ENCODE measurements at places on chromosomes 12 and 14.

GRCh38 chr12:6555018-6555691 lies 687 bp downstream of the IFFO1 start:
- DNase-seq: no peak

DNA sequence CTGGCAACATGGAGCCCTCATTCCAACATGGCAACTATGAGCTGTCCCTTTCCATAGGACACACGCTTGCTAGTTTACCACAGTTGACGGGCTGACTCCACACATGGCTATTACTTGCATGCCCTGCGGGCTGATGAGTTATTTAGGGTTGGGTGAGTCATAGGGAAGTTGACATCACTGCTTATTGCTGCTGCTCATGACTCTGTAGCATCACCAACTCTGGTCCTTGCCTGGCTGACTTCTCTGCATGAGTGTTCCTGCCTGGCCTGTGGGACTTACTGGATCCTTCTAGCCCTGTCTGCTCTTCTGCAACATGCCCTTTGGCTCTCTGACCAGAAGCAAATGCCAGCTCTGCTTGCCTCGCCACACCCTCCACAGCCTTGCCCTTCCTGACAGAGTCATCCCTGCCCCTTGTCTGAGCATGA lies 199.5 kb downstream of the ANO6 start:
- DNase-seq: no peak

- no peak for DNase-seq
These were observed 19.5 kb upstream of the TTC9 start for GRCh38 chr14:70622111-70622712.

GRCh38 chr12:50696931-50697330 lies 67.0 kb upstream of the ATF1 start:
- no peak for DNase-seq

GRCh38 chr12:26238341-26239121 lies 43.2 kb downstream of the SSPN start:
- DNase-seq: no peak

GRCh38 chr12:27703720-27704452 lies 6.7 kb upstream of the MRPS35 start:
- peak; percentile 44 for DNase-seq

DNA sequence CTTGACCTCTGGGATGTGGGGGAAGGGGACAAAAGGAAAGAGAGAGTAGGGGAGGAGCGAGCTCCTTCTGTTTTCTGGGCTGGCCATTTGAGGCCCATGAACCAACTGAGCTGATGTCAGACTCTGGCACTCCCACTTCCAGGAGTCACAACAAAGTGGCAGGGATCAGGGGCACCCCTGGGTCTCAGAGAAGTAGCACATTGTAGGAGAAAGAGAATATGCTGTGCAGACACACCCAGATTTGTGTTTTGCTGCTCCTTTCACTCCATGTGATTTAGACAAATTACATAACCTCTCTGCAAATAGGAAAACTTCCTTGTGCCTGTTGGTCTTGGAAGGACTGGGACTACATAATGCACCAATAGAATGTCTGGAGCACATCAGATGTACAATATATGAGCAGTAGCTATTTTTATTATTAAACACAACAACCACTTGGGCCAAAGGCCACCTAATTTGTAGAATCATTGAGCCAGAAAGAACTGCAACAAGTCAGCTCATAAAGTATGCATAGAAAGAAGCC lies 265.5 kb downstream of the ZFP36L1 start:
- DNase-seq: no peak

GRCh38 chr12:112617153-112617505 lies 174.4 kb upstream of the RPH3A start:
- no peak for DNase-seq

DNA sequence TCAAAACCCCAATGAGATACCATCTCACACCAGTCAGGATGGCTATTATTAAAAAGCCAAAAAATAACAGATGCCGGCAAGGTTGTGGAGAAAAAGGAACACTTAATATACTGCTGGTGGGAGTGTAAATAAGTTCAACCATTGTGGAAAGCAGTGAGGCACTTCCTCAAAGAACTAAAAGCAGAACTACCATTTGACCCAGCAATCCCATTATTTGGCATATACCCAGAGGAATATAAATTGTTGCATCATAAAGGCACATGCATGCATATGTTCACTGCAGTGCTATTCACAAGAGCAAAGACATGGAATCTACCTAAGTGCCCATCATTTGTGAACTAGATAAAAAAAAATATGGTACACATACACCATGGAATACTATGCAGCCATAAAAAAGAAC lies 59.9 kb downstream of the MGST1 start:
- DNase-seq: no peak

GRCh38 chr12:130770413-130771028 lies 54.4 kb upstream of the RIMBP2 start:
- DNase-seq: no peak

- no peak for DNase-seq
These were observed 2.5 kb downstream of the LGALS3 start for GRCh38 chr14:55131370-55132137.

DNA sequence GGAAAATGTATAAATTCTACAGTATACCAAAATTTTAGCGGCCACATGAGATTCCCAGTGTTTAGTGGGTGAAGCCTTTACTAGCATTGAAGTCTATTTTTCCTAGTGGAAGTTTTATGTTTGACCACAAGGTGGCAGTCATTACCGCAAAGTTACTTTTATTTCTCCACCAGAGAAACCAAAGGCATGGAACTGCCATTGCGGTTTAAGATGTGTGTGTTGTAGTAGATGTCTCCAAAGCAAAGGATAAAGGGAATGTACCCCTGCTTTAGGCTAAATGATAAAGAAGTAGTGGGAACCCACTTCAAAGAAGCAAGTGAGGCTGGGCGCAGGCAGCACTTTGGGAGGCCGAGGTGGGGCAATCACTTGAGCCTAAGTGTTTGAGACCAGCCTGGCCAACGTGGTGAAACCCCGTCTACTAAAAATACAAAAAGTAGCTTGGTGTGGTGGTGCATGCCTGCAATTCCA lies 140.5 kb downstream of the PRKCH start:
- peak; percentile 9 for DNase-seq

- DNase-seq: no peak
These were observed 67.9 kb upstream of the FAM222A start for GRCh38 chr12:109645708-109646107.

- DNase-seq: no peak
These were observed 117.6 kb downstream of the CRADD start for GRCh38 chr12:93794738-93795137.

- no peak for DNase-seq
These were observed 13.9 kb upstream of the NUDT4 start for GRCh38 chr12:93363841-93364297.

DNA sequence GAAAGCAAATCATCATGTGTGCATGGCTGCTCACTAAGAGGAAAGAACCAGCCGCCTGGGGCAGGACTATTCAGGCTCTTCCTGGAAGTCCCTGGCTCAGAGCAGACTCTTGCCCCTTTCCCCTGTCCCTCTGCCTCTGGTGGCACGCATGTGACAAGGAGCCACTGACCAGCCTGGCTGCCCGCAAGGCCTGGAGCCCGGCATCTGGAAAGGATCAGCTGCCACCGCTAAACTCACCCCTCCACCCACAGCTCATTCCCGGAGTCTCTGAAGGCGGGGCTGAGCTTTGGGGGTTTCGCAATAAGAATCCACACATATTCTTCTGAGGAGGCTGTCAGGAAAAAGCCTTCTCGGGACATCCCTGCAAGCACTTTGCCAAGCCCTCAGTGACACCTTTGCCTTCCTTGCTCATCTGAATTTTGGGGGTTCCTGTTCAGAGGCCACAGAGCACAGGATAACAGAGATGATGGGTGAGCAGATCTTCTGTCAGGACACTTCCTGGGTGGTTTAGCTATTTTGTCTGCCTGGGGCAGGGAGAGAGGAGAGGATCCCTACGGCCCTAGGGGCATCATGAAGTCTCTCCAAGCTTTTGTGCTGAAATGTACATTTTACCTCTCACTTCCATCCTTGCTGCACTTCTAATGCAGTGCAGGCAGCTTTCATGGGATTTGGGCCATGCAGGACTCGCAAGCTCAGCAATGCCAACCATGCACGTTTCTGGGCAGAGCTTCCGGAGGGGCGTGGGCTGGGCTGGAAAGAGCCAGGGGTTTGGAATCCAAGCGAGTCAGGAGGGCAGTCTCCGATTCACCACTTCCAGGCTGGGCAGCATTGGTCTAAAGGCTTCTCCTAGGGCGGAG lies 124.8 kb upstream of the MAP1LC3B2 start:
- DNase-seq: no peak

All from NCI-H1048 (cell line).